ENCODE measurements at places on chromosomes 16 and 17.

DNA sequence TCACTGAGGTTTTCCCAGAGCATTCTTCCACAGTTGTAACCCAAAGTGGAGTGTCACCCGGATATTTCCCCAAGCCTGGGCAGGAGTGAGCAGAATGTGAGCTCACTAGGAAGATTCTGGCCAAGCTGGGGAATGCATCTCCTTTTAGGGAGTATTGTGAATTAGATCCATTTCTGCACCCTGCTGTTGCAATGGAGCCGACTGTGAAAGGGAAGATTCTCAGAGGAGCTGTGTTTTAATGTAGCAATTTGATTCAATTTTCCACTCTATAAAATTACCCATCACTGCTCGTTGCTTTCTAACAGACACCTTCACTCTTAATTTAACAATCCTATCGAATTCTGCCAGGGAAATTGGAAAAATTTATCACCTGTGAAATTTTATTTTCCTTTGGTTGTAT, 70.8 kb downstream of the SNX11 start:
- DNase-seq = no peak

DNA sequence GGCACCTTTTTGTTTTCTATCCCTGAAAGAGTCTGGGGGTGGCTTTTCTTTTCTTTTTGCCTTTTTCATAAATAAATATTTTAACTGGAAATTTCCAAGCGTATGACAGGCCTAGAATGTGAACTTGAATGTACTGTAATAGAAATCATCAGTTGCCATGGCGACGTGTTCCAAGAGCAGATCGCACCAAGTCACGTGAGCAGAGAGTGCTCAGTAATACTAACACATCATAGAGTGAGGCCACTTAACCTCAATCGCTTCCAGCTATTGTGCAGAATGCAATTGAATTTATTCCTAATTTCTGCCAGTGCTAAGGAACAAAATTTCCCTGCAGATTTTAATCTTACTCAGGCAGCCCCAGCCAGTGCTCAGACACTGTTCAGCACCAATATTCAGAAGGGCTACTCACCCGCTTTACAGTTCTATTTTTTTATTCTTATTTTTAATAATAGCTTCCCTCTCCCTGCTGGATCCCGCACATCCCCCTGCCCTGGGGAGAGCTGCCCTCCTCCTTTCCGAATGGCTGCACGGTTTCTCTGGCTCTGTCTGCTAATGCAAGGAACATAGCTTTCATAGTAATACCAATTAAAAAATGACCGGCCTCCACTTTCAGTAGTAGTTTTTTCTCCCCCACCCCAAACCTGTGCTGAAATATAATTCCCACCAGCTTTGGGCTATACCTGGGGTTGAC, 26.2 kb upstream of the PMFBP1 start:
- DNase-seq = no peak

GRCh38 chr16:87288753-87289362, 28.3 kb downstream of the C16orf95 start:
- no peak for DNase-seq

- no peak for DNase-seq
Observed at GRCh38 chr16:75379911-75380847, 53.1 kb downstream of the CFDP1 start.

GRCh38 chr16:6499413-6499812, 833.2 kb upstream of the RBFOX1 start:
- DNase-seq = no peak

- DNase-seq = no peak
Observed at GRCh38 chr16:16100631-16101030, 122.7 kb downstream of the ABCC6 start.

DNA sequence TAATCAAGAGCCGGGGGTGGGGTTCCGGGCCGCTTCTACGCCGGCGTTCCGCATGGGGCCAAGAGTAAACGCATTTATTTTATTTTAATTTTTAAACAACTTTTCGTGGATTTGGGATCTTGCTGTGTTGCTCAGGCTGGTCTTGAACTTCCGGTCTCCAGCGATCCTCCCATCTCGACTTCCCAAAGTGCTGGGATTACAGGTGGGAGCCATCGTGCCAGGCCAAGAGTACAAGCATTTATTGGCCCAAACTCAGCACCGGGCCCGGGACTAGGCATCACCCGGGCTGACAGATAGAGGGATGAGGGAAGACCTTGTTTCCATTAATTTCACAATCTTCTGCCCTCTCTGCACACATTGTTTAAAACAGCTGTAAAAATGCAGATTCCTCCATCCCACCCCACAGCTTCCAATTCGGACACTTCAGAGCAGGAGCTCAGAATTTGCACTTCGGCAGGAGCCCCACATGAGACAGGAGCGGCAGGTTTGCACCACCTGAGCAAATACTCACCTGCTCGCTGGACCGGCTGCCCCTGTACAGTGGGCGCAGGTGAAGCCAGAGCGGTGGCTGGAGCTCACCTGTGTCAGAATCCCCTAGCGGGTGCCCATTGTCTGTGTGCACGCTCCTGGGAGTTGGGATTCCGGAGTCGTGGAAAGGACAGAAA, 663 bp upstream of the GINS2 start:
- no peak for DNase-seq

DNA sequence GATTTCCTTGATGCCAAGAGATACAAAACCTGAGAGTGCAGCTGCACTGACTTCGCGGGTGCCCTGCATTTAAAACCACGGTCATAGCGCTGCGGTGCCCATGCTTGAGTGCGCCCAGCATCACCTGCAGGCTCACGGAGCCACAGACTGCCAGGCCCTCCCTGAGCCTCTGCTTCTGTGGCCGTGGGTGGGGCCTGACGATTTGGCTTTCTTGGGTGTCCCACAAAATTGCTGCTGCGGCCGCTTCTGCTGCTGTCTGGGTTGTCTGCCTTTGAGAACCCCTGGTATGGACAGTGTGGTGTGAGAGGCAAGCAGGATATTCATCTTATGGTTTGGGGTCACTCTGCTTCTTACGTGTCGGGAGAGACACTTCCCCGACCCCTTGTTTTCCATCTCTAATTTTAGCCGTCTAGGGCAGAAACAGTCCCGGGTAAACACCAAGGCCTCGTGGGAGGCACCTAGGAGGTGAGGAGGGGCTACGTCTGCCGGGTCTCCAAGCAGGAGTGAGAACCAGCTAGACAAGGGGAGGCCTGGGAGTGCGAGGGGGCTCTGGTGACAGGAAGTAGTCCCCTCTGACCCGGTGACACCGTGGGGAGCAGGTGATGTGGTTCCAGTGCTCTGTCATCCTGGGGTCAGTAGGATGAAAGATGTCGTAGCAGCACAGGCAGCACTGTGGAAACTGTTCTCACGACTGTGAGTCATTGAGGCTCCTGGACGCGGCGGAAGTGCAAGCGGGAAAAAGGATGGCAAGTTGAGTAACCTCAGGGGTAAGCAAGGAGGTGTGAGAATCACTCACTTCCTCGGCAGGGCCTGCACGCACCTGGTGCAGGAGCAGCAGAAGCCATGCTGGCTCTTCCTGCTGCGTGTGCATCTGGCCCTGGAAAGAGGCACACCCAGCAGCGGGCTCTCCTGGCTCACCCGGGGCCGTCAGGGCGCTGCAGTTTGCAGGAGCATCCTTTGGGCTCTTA, 176.3 kb downstream of the RPTOR start:
- peak; percentile 96 for DNase-seq

DNA sequence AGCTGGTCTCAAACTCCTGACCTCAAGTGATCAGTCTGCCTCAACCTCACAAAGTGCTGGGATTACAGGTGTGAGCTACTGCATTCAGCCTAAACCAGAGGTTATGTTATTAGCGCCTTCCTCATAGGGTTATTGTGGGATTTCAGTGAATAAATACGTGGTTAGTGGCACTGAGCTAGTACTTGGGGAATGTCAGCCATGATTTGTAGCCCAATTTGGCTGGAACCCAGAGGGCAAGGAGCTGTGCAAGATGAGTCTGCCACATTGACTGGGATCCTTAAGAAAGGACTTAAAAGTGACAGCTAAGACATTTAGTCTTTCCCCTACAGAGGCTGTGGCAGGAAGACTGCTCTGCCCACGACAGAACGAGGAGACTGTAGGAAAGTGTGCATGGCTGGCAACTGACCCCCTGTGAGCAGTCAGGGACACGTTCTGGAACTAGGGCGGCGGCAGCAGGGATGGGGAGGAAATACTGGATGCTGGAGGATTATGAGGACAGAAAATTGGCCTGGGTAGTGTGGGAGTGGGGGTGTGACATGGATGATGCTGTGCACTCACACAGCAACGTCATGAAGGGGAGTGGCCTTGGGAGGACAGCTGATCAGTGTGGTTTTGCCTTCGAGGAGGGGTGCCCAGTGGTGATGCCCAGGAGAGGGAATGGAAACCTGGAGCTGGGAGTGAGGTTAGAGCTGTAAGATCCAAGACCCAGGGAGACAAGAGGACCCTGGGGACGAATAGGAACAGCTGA, 14.6 kb downstream of the ATP5PD start:
- peak; percentile 22 for DNase-seq

DNA sequence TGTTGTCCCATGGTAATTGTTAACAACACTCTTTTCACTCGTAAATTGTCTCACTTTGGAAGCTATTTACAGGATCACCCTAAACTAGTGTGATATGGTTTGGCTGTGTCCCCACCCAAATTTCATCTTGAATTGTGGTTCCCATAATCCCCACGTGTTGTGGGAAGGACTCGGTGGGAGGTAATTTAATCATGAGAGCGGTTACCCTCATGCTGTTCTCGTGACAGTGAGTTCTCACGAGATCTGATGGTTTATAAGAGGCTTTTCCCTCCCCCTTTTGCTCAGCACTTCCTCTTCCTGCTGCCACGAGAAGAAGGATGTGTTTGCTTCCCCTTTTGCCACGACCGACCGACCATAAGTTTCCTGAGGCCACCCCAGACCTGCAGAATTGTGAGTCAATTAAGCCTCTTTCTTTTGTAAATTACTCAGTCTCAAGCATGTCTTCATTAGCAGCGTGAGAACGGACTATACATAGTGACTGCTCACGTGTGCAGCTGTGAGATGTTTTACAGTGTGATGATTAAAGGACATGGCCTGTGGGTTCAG, 34.4 kb downstream of the DNAH3 start:
- DNase-seq = no peak

GRCh38 chr16:64225696-64226095, 896.2 kb downstream of the CDH11 start:
- no peak for DNase-seq

DNA sequence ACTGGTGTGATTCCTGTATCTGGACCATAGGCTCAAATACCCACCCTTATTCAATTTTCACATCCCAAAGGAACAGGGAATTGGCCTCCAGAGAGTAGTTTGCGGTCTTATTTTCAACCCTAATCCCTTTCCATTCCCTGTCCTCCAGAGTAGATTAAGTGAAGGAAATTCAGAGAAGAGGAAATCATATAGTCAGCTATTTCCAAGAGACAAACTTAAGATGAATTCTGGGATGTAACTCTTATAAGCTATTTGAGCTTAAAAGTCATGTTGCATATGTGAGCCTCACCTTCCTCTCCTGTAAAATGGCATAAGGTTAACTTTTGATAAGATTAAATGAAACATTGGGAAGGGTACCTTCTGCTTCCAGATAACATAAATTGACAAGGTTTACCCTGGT, 37.4 kb upstream of the ADAMTS18 start:
- DNase-seq = no peak

GRCh38 chr17:309361-309888, 43.2 kb downstream of the RPH3AL start:
- DNase-seq = no peak

DNA sequence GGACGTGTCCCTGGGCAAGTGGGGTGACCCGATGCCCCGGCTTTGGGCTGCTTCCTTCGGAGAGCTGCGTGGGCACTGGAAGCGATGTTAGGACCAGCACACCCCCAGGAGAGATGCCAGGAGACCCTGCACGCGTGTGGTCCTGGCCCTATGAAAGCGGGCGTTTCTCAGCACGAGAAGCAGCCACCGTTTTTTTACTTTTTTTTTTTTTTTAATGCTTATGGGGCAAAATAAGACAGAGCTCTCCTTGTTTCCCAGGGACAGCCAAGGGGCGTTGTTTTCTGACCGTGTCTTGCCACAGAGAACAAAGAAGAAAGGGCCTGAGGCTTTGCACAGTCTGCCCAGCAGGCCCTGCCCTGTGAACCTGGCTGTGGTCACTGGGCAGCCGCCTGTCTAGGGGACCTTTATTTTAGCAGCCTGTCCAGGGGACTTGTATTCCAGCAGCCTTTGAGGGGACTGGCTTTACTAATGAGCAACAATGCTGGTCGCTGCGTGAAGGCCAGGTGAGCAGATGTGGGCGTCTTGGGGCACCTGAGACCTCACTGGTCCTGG, 996 bp downstream of the SLC25A10 start:
- DNase-seq = peak; percentile 6

GRCh38 chr16:70430667-70431536, 8.0 kb downstream of the ST3GAL2 start:
- no peak for DNase-seq

- DNase-seq = peak; percentile 22
Observed at GRCh38 chr17:74759941-74760340, 11.5 kb downstream of the NHERF1 start.

GRCh38 chr16:61296814-61297213, 739.4 kb downstream of the CDH8 start:
- DNase-seq = no peak

GRCh38 chr17:68954146-68954896, 871 bp downstream of the ABCA8 start:
- DNase-seq = no peak

DNA sequence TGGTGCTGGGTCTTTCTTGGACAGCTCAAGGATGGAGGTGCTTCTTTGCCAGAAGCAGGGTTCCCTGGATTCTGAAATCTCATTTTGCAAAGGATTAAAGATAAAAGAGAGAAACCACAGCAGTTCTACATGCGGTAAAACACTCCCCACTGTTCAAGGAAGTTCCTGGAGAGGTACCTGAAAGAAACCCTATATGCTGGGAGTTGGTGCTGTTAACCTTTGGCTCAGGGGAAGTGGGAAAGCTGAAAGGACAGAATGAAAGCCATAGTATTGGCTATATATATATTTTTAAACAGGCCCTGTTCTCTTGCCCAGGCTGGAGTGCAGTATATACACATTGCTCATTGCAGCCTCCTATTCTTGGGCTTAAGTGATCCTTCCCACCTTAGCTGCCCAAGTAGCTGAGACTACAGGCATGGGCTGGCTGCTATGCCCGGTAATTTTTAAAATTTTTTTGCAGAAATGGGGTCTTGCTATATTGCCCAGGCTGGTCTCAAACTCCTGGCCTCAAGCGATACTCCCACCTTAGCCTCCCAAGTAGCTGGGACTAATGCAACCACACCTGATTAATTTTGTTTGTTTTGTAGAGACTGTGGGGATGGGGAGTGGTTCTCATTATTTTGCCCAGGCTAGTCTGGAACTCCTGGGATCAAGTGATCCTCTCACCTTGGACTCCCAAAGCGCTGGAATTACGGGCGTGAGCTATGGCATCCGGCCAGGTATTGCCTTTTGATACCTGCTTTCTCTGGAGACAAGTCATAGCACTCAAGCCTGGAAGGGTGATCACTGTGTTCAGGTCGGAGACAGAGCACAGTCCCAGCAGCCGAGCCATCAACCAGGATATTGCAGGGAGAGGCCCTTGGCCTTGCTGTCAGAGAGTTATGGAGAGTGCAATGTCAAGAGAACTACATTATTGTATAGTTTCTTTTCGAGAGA, 55.2 kb downstream of the MSI2 start:
- peak; percentile 35 for DNase-seq

DNA sequence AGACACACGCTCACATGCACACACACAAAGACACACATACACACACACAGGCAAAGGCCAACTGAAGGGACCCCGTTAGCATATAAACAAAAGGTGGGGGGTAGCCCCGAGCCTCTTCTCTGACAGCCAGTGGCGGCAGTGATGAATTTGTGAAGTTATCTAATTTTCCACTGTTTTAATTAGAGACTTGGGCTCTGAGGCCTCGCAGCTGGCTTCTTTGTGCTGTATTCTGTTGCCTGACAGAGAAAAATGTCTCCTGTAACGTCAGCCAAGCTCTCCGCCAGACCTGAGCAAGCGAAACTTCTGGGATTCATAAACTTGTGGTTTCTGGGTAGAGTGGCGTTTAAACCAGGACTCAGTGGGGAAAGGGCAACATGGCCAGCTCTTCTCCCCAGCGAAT, 113.9 kb upstream of the FOXF1 start:
- DNase-seq = no peak

Data from foreskin keratinocyte (primary cell).